NAMALWA (cell line): ENCODE measurements at places on chromosomes 3 and 15.

DNA sequence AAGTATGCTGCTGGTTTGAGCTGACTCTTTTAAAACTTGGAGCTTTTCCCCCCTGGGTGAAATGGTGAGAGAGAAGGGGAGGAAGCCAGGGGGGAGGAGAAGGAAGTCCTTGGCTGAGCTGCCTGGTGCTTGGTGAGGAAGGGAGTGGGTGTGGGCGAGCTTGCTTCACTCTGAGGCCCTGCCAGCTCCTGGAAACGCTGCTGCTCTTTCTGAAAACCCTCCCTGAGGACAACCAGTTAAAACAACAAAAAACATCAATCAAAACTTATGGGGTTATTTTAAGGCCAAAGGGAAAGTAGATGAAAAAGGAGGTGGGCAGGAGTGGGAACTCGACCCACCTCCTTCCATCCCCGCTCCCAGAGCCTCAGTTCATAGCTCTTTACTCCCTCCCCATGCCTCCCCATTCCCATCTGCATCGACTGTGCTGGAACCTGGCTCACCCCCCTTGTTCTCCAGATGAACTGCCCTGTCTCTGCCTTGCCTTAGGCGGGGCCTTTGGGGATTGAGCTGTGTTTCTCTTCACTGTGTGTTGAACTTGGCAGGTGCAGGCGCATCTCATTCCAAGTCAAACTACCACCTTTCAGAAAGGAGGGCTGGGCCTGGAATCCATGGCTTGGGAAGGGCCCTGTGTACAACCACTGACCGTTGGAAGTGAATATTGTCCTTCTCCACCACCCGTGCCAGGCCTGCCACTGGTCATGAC is 166.1 kb downstream of the ZNF621 start:
- DNase-seq = no peak

GRCh38 chr3:9909221-9910013 is 6.8 kb downstream of the IL17RE start:
- DNase-seq = no peak

DNA sequence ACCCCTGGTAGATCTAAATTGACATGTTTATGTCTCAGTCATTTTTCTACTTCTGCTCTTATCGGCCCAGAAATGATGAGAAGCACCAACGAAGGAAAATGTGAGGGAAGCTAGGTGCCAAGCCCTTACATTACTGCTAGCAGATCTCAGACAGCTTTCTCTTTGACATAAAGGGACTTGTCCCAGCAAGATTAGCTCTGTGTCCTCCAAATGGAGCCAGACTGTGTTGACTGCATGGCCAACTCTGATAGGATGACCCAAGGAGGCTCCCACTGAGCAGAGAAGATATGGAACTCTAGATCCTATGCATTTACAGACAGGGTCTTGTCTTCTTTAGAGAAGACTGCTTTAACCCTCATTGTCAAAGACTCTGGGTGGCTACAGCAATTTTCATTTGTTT is 2.8 kb upstream of the MCTP2 start:
- DNase-seq = no peak

GRCh38 chr3:106946866-106947265 is 430.4 kb upstream of the CCDC54 start:
- DNase-seq = no peak

DNA sequence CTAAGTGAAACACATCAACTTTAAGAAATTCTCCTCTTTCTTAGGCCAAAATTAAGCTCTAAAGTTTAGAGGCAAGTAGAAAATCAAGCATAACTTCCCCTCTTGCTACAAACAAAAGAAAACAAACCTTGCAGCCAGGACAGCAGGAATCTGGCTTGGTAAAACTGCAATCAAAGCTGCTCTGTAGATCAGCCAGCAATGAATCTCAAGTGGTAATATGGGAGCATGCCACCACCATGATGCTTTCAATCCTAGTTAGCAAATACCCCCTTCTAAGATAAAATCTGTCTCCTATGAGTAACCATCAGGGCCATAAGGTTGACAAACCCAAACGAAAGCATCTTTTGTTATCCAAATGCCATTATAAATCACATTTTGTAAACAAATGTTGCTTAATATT is 208.3 kb upstream of the PLSCR5 start:
- DNase-seq = no peak

- no peak for DNase-seq
These were observed 26.5 kb downstream of the TRAT1 start for GRCh38 chr3:108849075-108849474.

GRCh38 chr3:159824333-159824732 is 164.3 kb upstream of the IL12A start:
- no peak for DNase-seq

DNA sequence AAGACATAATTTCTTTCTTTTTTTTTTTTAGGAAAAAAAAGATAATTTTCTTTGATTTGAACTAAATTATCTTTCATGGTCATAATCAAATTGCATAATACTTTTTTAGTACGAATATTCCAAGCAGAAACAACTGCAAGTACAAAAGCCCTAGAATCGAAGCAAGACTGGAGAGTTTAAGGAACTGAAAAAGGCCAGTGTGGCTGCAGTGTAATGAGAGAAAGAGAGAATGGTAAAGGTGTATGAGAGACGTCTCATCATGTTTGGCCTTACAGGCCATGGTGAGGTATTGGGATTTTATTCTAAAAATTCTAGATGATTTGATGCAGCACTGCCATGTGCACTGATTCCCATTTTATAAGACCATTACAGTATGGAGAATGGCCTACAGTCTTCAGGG is 180.9 kb downstream of the SUCNR1 start:
- no peak for DNase-seq

DNA sequence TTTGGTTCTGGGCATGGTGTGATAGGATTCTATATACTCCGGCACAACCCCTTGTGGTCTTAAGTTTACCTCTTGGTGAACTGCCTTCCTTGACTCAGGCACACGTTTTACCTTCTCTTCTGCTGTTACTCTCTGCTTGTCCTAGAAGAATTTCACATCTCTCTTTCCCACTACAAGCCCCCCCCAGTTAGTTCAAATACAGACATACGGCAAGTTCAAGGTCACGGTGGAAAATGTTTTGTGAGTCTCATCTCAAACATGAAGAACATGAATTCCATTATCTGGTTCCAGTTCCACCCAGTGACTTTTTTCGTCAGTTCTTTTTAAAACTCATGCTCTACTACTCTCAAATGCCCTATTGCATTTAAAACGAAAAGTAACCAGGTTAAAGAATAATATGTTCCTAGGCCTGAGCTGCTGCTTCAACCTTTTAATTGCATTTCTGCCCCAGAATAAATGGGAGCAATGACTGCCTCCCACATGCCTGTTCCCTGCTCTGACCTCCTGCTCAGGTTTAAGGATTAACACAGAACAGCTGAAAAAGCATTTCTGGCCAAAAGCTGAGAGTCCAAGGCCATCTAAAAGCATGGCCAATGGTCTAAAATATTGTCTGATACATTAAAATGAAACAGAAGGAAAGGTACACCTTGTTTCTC is 132.8 kb downstream of the OSBPL10 start:
- no peak for DNase-seq

- no peak for DNase-seq
These were observed 73.5 kb upstream of the PPIB start for GRCh38 chr15:64236156-64236894.

DNA sequence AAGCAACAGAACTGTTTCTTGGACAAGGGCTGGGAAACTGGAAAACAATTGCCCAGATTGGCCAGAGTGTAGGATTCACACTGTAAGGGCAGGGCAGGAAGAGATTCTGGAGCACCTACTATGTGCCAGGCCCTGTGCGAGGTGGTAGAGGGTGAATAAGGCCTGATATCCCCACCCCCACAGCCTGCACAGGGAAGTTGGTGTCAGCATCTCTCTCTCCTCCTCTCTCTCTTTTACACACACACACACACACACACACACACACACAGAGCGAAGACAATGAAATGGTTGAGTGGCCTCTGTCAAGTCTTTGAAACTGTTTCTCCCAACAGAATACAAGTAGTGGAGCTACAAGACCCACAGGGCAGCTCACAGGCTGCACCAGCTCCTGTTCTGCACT is 47.1 kb upstream of the SLCO2A1 start:
- DNase-seq = no peak

DNA sequence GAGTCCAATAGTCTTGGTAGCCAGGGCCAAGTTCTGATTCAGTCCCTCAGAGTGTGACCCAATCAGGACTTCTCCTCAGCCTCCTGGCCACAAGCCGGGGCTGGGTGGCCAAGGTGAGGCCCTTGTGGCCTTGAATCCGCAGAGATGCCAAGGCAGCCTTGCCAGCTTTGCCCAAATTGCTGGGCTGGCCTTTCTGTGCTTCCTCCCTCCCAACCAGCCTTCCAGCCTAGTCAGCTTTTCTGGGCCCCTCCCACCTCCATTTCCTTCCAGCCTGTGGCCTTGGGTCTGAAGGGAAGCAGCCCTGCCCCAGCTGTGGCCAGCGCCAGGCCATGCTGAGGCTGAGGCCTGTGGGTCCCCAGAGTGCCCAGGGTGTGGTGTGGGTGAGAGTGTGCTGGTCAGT is 34.3 kb upstream of the ANKDD1A start:
- no peak for DNase-seq
